ENCODE measurements at places on chromosomes 6 and 20.

GRCh38 chr6:152004036-152004566 is 196.6 kb downstream of the ESR1 start:
- no peak for DNase-seq

DNA sequence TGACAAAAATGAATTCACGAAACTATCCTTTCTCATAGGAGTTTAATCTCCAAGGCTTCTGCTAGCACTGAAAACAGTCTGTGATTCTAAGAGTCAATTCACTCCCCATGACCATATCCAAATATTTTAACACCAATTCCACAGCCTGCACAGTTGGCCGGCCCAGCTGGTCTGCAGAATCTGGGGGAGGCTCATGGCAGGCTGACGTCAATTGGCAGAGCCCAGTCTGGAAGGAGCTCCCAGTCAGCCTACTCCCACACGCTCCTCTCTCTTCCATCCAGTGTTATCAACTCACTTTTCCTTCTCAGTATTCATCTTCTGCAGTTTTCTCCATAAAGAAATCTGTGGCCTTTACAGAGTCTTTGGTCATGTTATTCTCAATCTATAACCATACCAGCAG is 111.0 kb downstream of the TBXT start:
- DNase-seq, result no peak

DNA sequence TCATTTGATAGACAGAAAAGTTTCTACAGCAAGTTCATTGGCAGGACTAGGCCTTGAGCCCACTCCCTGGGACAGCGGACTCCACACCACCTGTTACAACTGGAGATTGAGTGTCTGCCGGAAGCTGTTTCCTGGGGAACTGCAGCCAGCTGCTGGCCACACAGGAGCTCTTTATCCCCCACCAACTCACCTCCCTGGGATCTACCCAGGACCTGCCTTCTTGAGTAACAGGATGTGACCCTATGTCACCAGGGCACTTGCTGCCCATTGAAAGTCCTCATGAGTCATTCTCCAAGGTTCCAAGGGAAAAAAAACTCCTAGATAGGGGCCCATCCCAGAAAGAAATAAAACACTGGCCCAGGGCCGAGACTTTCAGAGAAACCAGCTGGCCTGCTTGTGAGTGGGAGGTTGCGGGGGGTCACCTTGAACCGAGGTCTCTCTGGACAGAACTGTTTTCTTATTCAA is 37.4 kb upstream of the SLC9A8 start:
- DNase-seq, result peak; percentile 44

- DNase-seq, result no peak
These were observed at the start of gene DDAH2 for GRCh38 chr6:31728767-31729514. DDAH2 (minus strand) TSS chr6:31729299; CDS start chr6:31729161, 138 bp downstream.

GRCh38 chr6:217048-217659 is 75.1 kb upstream of the DUSP22 start:
- peak; percentile 90 for DNase-seq

DNA sequence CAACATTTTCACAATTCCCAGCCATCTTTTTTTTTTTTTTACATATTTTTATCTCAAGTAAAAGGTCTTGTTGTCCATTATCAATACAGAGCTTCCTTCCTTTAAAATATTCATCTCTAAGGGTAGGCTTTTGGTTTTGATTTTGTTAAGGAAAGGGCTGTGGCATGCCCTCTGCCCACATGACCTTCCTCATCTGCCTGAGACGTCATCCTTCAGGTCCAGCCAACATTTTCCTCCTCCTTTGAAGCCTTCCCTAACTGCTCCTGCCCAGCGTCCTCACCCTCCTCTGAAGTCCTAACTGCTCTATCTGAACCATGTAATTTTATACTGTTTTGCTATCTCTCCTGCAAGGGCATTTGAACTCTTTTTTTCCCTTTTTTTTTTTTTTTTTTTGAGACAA is 73.9 kb upstream of the TGM3 start:
- no peak for DNase-seq

DNA sequence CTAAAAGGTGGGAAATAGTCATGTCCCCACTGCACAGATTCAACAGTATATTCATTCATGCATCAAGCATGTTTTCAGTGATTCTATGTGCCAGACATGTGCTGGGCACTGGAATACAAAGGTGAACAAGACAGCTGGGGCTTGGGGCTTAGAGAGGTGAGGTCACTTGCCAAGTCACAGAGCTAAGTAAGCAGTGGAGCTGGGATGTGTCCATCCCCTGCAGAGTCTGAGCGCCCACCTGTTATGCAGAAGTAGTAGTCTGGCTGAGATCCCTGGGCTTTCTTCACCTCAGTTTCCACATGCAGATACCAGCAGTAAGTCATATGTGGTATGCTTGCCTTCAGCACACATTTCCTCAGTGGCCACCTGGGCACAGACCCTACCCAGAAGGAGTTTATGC is 263.8 kb downstream of the DHX35 start:
- no peak for DNase-seq

GRCh38 chr6:12065321-12066140 is 53.4 kb downstream of the HIVEP1 start:
- no peak for DNase-seq
